ENCODE measurements at places on chromosomes 1 and 21.
A peak's percentile ranks its signal among the peaks of the same experiment; 100 is the strongest.

- DNase-seq, result no peak
Observed at GRCh38 chr1:64490213-64490818, 20.4 kb downstream of the CACHD1 start.

DNA sequence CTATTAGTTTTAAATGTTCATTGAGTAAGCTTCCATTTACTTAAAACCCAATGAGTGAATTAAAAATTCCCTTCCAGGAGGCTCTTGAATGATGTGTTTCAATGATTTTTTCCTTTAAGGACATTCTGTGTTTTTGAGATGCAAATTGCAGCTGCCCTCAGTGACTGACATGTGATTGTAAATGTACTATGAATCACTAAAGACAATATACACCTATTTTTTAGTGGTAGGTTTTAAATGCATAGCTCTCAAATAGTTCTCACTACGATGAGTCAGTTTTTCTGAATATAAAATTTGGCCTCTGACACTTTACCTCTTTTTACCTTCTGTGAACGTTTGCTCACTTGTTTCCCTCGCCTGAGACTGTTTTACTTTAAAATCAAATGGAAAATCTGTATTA, 204.7 kb downstream of the BARHL2 start:
- DNase-seq, result no peak

- DNase-seq, result no peak
Observed at GRCh38 chr1:178151831-178152230, 57.9 kb downstream of the RASAL2 start.

- DNase-seq, result no peak
Observed at GRCh38 chr1:19635646-19636045, 8.5 kb upstream of the NBL1 start.

DNA sequence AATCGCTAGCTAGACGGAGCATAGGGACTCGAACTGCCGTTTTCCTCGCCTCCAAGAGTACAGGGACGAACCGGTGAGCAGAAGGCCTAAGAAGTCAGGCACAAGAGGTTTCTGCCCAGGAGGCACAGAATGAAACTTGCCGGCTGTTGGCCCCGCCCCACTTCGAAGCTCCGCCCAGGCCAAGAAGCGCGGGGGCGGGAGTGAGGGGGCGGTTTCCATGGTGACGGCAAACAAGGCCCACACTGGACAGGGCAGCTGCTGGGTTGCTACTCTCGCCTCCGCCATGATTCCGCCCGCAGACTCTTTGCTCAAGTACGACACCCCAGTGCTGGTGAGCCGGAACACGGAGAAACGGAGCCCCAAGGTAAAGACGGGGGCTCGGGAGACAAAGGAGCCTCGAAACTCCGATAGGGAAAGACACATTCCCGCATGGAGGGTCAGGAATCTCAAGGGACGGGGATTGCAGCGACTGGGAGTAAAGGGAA, at the start of gene DNALI1:
Gene DNALI1, plus strand, starts transcription at position 229 of the 485 bp plus-strand sequence. Its CDS starts 55 bp downstream, at position 284.
- DNase-seq, result peak; percentile 52

GRCh38 chr1:151058692-151059091, 730 bp downstream of the CDC42SE1 start:
- no peak for DNase-seq

- DNase-seq, result no peak
Observed at GRCh38 chr1:151984313-151984956, 9.2 kb downstream of the S100A10 start.

DNA sequence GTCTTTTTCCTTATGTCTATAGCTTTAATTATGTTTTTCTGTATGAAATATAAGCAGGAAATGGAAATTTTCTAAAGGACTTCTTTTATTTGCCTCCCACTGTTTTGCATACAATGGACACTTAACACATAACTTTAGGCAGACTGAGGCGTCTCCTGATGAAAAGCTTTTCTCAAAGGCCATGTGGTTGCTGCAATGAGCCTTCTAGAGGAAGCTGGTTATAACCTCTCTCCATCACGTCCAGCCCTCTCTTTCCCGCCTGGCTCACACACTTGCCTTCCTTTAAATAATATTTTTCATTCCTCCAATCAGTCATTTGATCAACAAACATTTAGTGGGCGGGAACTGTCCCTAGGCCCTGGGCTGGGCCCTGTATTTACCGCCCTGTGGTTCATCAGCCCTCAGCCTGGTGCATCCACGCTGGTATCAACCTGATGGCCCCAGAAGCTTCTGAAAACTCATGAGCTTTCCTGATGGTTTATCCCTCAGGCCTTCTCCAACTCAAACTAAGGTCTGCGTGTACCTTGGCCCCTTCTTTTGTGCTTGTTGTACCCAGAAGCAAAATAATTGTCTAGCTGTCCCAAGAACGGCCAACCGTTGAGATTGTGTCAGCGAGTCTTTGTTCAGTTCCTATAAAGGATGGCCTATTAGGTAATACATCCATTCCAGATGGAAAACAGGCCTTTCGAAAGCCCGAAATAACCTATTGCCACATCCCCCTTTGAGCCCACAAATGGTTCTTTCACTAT, 75.3 kb upstream of the LYST start:
- no peak for DNase-seq

- DNase-seq, result no peak
Observed at GRCh38 chr1:182725259-182726255, 41.2 kb upstream of the RGS8 start.

- DNase-seq, result no peak
Observed at GRCh38 chr1:220880726-220881506, 1.7 kb downstream of the HLX start.

GRCh38 chr1:156894711-156895454, 1.4 kb downstream of the PEAR1 start:
- DNase-seq, result no peak

- no peak for DNase-seq
Observed at GRCh38 chr1:237672748-237673147, 218.0 kb downstream of the ZP4 start.

GRCh38 chr21:38774586-38775285, 31.0 kb upstream of the ETS2 start:
- no peak for DNase-seq

GRCh38 chr21:45034556-45035476, 39.6 kb upstream of the ADARB1 start:
- DNase-seq, result no peak

- DNase-seq, result no peak
Observed at GRCh38 chr1:234745844-234746797, 136.1 kb upstream of the IRF2BP2 start.

DNA sequence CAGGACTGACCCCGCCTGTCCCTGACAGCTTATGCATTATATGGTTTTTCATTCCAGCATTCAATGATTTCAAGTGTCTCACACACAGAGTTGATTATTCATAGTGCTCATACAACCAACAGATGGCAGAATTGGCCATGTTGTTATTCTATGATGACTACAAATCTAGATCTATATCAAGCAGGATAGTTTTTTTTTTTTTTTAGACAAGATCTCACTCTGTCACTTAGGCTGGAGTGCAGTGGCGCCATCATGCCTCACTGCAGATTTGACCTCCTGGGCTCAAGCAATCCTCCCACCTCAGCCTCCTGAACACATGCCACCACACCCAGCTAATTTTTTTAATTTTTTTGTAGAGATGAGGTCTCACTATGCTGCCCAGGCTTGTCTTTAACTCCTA, 40.1 kb upstream of the LRRC8D start:
- DNase-seq, result no peak

- DNase-seq, result no peak
Observed at GRCh38 chr1:205523261-205523890, 18.9 kb downstream of the CDK18 start.

GRCh38 chr1:47213230-47213963, 18.6 kb downstream of the TAL1 start:
- no peak for DNase-seq

DNA sequence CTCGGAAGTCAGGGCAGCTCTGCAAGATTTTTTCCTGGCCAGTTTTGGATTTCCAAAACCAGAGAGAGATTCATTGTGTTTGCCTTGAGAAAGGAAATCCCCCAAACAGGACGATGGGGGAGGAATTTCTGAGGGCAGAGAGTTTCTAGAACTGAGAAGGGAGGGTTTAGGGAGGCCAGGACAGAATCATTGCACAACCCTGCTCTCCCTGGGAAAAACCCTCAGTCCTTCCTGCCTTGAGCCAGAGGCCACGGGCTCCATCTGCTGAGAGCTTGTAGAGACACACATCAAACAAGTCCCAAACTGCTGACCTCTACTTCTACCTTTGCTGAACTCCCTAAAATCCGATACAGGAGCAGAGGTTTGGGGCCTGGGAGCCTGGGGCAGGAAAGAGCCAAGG, 99.7 kb downstream of the NMNAT2 start:
- DNase-seq, result peak; percentile 28

GRCh38 chr1:209652873-209653401, 712 bp upstream of the LAMB3 start:
- DNase-seq, result peak; percentile 73

GRCh38 chr1:37267111-37267835, 207.1 kb upstream of the ZC3H12A start:
- no peak for DNase-seq

GRCh38 chr21:43727519-43728153, 8.7 kb downstream of the PDXK start:
- no peak for DNase-seq

DNA sequence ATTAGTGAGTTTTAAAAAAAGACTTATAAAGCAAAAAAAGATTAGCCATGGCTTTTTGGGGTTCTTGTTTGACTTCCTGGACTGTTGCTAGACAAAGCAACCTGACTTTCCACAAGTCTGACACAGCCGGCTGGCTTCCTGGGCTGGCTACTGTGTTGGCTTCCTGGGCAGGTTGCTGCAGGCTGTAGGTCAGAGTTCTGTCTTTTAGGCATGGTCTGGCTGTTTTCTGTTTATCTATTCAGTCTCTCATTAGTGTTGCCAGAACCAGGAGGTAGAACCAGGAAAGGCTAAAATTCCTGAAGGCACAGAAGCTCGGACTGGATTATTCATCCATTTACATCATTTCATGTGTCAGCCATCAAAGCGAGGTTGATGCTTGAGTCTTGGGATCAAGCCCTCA, 88.6 kb upstream of the SLC35F3 start:
- DNase-seq, result no peak

DNA sequence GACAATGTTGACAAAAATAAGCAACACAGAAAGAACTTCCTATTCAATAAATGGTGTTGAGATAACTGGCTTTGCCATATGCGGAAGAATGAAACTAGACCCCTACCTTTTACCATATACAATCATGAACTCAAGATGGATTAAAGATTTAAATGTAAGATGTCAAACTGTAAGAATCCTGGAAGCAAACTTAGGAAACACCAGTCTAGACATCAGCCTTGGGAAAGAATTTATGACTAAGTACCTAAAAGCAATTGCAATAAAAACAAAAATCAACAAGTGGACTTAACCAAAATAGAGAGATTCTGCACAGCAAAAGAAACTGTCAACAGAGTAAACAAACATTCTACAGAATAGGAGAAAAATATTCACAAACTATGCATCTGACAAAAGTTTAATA, 16.1 kb upstream of the CLDN8 start:
- DNase-seq, result no peak

- DNase-seq, result no peak
Observed at GRCh38 chr1:181562395-181562794, 79.1 kb downstream of the CACNA1E start.

GRCh38 chr1:172679000-172679772, 20.3 kb downstream of the FASLG start:
- no peak for DNase-seq

GRCh38 chr1:200795156-200795555, 56.5 kb downstream of the CAMSAP2 start:
- no peak for DNase-seq

- DNase-seq, result no peak
Observed at GRCh38 chr1:97138515-97139032, 417.0 kb downstream of the PTBP2 start.

DNA sequence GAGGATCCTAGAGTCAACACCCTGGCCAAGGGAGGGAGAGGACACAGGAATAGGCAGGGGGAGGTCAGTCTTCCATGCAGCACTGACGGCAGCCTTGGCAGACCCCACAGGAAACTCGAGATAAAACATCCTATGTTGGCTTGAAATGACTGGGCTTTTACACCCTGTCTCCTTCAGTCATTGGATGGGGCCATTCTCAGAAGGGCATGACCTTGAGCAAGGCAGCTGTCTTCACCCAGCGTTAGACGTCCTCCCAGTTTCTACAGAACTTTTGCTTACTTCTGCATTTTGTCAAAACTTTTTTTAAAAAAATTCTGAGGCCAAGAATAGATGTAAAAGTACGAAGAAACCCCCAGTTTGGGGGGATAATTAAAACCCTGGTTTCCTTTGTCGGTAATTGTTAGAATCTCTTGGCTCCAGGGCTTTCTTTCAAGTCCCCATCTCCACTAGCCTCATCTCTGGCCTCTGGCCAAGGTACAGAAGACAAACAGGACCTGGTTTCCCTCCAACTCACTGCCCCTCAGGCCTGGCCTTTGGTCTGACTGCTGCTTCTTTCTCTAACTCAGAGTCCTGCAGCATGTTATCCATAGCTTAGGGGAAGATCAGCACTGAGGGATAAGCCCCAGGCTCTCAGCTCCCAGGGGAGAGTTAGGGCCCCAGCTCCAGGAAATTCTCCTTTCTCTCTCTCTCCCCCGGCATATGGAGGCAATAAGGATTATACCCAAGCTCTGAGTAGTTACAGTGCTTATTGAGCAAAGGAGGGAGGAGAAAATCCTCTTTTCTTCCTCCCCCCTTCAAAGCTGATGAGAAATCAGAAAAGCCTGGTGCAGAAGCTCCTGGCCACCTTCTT, 51.6 kb upstream of the KCND3 start:
- DNase-seq, result no peak

- no peak for DNase-seq
Observed at GRCh38 chr1:54275349-54275748, 75.4 kb downstream of the MRPL37 start.

DNA sequence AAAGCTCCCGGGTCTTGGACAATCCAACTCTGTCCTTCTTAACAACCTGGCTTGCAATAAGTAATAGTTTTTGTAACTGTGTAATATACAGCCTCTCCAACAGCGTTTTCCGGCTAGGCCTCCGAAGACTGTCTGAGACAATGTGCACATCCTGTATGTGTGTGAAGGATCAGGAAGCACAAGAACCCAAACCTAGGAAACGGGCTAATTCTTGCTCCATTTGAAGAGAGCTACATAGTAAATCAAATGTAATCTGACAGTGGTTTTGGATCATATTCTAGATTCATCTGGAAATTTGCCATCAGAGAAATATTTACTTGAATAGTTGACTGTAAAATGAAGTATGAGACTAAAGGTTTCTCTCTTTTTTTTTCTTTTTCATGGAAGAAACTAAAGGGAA, 1.2 kb downstream of the GPR52 start:
- DNase-seq, result no peak

All from iPS DF 19.7 (cell line).